ENCODE measurements at places on chromosomes 13 and 19. TPM values are rescaled to one million over a fixed set of nuclear protein-coding genes. Genes with fewer than 3 reads are reported as not detected.

- no peak for DNase-seq
- H3K27ac ChIP-seq, result no peak overlapping the region
- no peak overlapping the region for H3K4me3 ChIP-seq
- H3K4me1 ChIP-seq, result peaks cover 5% of the 10 kb centered on the region
These were observed 8.8 kb upstream of the KRTDAP start for GRCh38 chr19:35498984-35499527.

The MUC16 gene
- total RNA-seq, result 0.03 TPM

The SHISA2 gene
- 1.1 TPM for total RNA-seq

The FFAR1 gene
- total RNA-seq, result not detected

DNA sequence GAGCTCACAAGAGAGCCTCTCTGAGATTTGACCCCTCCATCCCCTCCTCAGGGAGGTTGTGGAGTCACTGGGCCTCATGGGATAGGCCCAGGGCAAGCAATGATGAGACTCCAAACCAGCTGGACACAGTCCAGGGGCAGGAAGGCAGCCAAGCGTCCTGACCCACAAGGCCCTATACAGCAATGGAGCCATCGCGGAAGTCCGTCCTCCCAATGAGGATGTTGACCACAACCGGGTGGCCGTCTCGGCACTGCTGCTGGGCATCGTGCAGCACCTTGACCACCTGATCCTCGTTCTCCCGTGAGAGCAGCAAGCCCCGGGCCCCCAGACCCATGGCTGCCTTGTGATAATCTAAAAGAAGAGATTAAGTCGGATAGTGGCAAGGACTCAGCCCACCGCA lies 7.9 kb downstream of the SYDE1 start:
- no peaks in the 10 kb centered on the region for H3K27me3 ChIP-seq
- no peak for DNase-seq
- H3K4me3 ChIP-seq, result no peak overlapping the region
- H3K27ac ChIP-seq, result no peak overlapping the region
- no peaks in the 10 kb centered on the region for H3K4me1 ChIP-seq

The FAM83E gene
- total RNA-seq, result 3.6 TPM

GRCh38 chr19:9528757-9529336 lies 9.6 kb downstream of the ZNF426 start:
- DNase-seq, result no peak
- no peak overlapping the region for H3K4me3 ChIP-seq
- H3K4me1 ChIP-seq, result no peaks in the 10 kb centered on the region
- peaks cover 83% of the 10 kb centered on the region for H3K36me3 ChIP-seq
- no peak overlapping the region for H3K27ac ChIP-seq

GRCh38 chr13:87147076-87147475 lies 524.1 kb upstream of the SLITRK5 start:
- DNase-seq, result no peak
- H3K27ac ChIP-seq, result no peak overlapping the region
- H3K4me1 ChIP-seq, result no peaks in the 10 kb centered on the region

DNA sequence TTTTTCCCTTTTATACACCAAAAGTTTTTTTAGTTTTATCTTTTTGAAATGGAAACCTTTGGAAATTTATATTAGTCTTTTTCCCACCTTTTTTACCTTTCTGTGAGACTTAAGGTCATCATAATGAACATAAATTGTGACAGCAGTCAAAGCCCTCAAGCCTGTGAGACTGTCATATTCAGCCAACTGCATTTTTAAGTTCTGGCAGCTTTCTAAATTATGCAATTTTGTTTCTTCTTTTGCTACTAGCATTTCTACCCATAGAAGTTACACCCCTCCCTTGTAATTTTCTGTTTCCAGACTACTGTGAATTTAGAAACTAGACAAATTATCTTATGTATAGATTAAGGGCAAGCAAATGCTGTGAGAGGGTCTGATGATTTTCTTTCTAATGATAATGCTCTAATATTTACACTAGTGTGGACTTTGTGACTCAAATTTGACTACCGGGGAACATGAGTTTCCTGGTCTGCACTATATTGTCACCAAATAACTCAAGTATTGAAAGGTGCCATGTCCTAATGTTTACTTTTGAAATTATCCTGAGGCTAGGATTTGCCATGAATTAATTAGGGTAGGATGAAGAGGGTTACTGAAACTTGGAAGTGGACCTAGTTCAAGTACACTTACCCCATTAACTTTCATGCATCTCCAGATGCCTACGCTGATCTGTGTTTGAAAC lies 43.7 kb downstream of the FRY start:
- H3K27ac ChIP-seq, result no peak overlapping the region
- no peaks in the 10 kb centered on the region for H3K4me1 ChIP-seq
- H3K4me3 ChIP-seq, result no peak overlapping the region
- H3K36me3 ChIP-seq, result no peaks in the 10 kb centered on the region
- DNase-seq, result no peak
- peaks cover 4% of the 10 kb centered on the region for H3K27me3 ChIP-seq

GRCh38 chr13:98537740-98538139 lies 39.2 kb downstream of the STK24 start:
- H3K27me3 ChIP-seq, result no peaks in the 10 kb centered on the region
- H3K27ac ChIP-seq, result no peak overlapping the region
- no peak overlapping the region for H3K4me3 ChIP-seq
- no peak for DNase-seq
- peaks cover 18% of the 10 kb centered on the region for H3K36me3 ChIP-seq

DNA sequence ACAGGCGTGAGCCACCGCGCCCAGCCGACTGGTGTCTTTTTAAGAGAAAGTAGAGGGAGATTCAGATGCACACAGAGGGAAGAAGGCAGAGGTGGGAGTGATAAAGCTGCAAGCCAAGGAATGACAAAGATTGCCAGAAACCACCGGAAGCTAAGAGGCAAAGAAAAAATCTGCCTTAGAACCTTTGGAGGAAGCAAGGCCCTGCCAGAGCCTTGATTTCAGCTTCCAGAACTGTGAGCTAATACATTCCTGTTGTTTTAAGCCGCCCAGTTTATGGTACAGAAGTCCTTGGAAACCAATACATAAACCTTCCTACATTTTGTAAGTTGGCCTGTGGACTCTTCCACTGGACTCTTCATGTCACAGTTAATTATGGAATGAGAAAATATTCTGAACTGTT lies 71.7 kb upstream of the SOX21 start:
- no peak overlapping the region for H3K27ac ChIP-seq
- no peak for DNase-seq
- no peaks in the 10 kb centered on the region for H3K4me1 ChIP-seq

GRCh38 chr13:40440990-40441820 lies 225.2 kb downstream of the FOXO1 start:
- peaks cover 2% of the 10 kb centered on the region for H3K36me3 ChIP-seq
- H3K4me3 ChIP-seq, result no peak overlapping the region
- DNase-seq, result no peak

DNA sequence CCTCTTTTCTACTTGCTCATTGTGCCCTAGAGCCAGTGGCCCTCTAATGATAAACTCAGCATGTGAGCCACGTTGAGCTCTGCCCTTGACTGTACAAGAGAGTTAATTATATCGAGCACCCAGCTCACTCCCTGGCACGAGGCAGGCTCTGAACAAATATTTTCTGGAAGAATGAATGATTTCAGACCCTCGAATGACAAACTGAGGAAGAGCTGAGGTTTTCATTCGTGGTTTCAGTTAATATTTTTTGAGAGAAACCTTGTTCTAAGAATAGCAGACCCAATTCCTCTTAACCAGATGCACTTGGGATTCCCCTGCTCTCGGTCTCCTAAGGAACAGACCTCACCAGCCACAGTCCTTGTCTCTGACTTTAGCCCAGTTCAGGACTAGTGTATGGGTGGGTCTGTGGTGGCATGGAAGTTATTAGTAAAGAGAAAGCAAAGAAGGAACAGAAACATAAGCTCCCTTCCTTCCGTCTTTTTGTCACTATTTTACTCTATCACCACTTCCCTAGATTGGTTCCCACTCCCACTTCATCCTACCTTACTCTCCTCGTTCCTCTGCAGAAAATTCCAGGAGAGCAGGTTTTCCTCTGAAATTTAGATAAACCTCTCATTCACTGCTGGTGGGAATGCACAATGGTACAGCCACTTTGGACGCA lies 22.1 kb upstream of the WDFY2 start:
- no peaks in the 10 kb centered on the region for H3K27me3 ChIP-seq
- no peak for DNase-seq
- no peak overlapping the region for H3K27ac ChIP-seq
- peak overlapping the region; percentile 19 for H3K4me3 ChIP-seq
- H3K36me3 ChIP-seq, result peaks cover 10% of the 10 kb centered on the region

GRCh38 chr19:40592170-40592569 lies 9.0 kb upstream of the LTBP4 start:
- no peak overlapping the region for H3K27ac ChIP-seq
- H3K4me3 ChIP-seq, result no peak overlapping the region
- H3K36me3 ChIP-seq, result peaks cover 12% of the 10 kb centered on the region
- peaks cover 16% of the 10 kb centered on the region for H3K27me3 ChIP-seq
- no peak for DNase-seq

The RGS9BP gene
- 0.47 TPM for total RNA-seq

DNA sequence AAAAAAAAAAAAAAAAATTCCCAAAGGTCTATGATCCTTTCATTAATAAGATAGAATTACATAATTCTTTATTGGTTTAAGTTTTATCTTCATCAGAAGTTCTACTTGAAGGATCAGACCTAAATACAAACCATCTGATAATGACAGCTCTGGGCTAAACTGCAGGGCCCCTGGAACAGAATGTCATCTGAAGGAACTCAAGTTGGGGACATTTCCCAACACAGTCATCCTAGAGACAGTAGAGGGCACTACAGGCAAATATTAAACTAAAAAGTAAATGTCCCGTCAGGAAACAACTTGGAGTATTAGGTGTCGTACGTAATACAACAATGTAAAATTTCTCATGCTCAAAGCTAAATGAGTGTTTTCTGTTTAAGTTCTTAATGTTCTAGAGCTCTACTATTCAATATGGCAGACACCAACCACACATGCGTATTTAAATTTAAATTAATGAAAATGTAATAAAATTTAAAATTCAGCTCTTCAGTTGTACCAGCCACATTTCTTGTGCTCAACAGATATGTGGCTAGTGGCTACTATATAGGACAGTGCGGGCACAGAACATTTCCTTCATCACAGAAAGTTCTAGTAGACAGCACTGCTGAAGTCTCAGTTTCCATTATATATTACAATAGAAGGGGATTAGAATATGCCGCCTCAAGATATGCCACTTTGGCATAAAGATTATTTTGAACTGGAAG lies 21.8 kb upstream of the NAXD start:
- H3K4me1 ChIP-seq, result peaks cover 3% of the 10 kb centered on the region
- DNase-seq, result no peak
- H3K36me3 ChIP-seq, result no peaks in the 10 kb centered on the region
- H3K4me3 ChIP-seq, result no peak overlapping the region

The UHRF1 gene
- total RNA-seq, result 103 TPM

The ZNF888 gene
- total RNA-seq, result 9.8 TPM

DNA sequence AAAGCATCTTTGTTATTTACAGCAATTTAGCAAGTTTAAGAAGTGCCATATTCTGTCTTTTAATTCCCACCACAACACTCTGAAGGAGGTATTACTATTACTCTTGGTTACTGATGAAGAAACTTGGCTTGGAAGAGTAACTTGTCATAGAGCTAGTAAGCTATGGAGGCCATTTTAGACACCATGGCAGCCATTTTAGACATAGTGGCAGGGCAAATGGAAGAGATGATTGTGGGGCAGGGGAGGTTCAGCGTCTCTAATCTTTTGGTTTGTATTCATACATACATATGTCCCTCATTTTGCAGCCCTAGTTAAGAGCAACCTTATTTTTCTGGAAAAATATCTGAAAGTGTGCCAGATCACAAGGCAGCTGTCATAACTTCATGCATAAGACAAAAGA lies 82.6 kb upstream of the SOX1 start:
- H3K27me3 ChIP-seq, result no peaks in the 10 kb centered on the region
- H3K36me3 ChIP-seq, result no peaks in the 10 kb centered on the region
- no peak for DNase-seq

Data from activated naive CD8-positive, alpha-beta T cell treated with anti-CD3 and anti-CD28 coated beads, Interleukin-2, amount 10 ng/mL, durations not matched to agents 7 days and 5 days (primary cell).